Astrocyte (in vitro differentiated cells and primary cell): ENCODE measurements at places on chromosomes 7 and 10. TPM values are rescaled to one million over a fixed set of nuclear protein-coding genes. Genes with fewer than 3 reads are reported as not detected.
A peak's percentile ranks its signal among the peaks of the same experiment; 100 is the strongest.

DNA sequence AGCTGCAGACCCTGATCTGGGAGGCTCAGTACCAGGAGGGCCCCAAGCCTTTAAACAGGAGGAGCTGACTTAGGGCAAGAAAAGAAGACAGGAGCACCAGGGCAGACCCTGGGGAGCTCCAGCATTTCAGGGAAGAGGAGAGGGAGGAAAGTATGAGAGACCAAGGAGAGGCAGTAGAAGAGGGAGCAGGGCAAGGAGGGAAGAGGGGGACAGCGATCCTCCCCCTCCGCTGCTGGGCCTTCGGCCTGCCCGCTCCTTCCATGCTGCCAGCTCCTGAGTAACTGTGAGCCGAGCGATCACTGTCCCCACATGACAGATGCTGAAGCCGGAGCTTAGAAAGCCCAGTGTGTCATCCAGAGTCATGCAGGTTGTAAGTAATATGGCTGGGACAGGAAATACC is 65.9 kb downstream of the ALOX5 start:
- DNase-seq: no peak

GRCh38 chr7:37118004-37118403 is 330.7 kb downstream of the ELMO1 start:
- no peak for DNase-seq

- peak; percentile 87 for DNase-seq
Measured at GRCh38 chr10:89458291-89458690, 43.9 kb downstream of the IFIT5 start.

DNA sequence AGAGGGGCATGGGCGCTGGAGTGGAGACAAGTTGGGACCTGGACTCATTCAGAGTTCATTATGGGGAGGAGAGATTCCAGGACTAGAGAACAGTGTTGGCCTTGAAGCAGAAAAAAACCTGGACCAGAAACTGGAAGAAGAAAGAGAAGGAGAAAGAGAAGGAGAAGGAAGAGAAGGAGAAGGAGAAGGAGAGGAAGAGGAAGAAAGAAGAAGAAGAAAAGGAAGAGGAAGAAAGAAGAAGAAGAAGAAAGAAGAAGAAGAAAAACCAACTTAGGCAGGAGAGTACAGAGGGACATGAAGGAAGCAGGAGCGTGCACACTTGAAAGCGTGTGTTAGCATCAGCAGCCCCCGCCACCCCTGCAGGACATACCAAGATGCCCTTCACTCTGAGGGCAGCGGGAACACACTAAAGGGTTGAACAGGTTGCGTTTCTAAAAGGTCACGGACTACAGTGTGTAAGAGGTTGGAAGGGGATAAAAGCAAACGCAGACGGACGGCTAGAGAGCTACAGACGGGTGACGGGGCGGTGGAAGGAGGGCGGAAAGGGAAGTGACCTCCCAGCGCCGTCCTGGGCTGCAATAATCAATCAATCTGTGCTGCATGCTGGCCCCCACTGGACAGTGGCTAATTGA is 95.3 kb downstream of the SEC61G start:
- DNase-seq: no peak

DNA sequence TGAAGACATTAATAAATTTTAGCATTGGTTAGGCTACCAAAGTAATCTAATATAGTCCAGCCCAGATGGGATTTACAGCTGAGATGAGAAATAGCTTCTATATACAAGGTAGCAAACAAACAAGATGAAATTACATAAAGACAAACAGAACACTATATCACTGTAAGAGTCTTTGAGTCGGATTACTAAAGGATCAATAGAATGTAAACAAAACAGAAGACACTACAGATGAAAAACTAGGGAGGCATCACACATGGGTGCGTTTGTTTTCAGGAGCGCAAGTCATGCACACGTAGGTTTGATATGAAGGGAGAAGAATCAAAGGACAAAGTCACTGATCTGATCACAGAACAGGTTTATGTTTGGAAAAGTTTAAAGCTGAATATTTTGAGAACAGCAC is 26.5 kb downstream of the MPP7 start:
- no peak for DNase-seq

DNA sequence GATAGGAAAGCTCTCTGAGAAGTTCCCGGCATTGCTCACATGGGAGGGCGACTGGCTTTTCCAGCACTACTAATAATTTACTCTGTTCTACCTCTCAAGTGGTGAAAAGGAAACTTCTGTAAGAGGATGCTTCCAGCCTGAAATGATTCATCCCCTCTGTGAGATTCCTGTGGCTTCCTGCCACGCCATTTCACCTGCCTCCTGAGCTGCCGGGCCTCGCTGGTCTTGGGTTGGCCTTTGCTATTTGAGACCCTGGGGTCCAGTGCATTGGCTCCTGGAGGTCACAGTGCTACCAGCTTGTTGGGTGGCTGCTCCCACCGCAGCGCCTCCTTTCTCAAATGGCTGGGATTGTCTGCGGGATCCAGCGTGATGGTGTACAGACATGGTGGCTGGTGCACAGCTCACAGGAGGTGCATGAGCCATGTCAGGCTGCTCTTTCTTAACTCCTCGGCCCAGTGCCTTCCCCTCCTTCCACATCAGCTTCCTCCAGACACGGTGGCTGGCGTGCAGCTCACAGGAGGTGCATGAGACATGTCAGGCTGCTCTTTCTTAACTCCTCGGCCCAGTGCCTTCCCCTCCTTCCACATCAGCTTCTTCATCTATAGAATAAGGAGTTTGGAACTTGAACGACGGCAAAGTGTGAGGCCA is 42.9 kb upstream of the PCBD1 start:
- peak; percentile 71 for DNase-seq

- DNase-seq: no peak
Measured at GRCh38 chr7:25151773-25152172, 26.7 kb upstream of the CYCS start.

GRCh38 chr10:61836888-61837754 is 64.4 kb upstream of the ARID5B start:
- DNase-seq: peak; percentile 94

GRCh38 chr10:28926932-28927331 is 249.6 kb downstream of the BAMBI start:
- DNase-seq: no peak

DNA sequence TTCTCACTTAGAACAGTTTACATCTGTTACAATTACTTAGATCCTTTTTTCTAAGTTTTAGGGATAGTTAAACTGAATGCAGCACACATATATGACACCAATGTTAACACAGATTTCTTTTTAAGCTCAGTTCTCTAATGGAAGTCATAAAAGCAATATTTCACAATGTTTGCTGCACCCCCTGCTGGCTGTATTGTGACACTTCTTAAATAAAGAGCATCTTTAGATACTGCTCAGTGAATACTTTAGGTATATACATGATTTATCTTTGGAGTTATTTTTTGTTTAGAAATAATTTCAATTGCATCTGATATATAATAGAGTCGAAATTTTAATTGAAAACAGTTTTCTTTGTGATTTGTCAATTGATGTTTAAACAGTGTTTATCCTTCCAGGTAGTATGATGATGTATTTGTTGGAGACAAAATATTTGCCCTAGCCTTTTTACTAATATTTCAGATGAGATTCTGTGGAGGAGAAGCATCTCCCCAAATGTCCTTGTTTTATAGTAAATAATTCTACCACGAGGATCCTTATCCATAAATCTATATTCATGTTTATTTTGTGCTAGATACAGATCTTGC is 174.4 kb downstream of the ST7 start:
- peak; percentile 35 for DNase-seq

DNA sequence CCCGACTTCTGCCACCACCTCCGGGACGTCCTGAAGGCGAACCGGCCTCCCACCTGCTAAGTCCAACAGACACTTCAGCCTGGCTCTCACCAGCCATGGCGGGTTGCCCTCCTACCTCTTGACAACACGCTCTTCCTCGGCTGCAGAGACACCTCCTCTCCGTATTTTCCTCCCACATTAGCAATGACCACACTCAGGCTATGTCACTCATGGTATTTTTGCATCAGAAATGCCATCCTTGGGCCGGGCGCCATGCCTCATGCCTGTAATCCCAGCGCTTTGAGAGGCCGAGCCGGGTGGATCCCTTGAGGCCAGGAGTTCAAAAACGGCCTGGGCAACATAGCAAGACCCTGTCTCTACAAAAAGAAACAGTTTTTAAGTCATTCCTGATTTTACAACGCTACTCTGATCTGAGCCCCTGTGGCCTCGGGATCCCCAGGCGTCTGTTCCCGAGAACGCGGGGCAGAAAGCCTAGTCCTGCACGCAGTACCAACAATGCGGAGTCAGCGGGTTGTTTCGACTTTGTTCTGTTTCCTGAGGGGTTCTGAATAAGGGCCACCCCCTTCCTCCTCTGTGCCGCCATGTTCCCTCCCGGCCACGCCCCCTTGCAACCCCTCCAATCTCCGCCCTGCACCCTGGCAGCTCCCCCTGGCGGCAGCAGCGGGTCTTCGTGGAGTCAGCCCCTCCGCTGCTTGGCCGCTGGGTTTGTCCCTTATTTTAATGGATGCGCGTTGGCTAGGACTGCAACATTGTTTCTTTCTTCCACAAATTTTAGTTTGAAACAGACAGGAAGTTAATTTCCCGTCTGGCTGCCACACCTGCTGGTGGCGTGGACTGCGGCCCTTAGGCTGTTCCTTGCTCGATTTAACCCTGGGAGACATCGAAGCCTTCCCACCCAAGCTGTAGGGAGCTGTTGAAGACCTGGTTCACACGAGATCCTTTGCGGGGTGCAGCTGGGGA is 9.7 kb upstream of the ZFAND2A start:
- DNase-seq: peak; percentile 12

DNA sequence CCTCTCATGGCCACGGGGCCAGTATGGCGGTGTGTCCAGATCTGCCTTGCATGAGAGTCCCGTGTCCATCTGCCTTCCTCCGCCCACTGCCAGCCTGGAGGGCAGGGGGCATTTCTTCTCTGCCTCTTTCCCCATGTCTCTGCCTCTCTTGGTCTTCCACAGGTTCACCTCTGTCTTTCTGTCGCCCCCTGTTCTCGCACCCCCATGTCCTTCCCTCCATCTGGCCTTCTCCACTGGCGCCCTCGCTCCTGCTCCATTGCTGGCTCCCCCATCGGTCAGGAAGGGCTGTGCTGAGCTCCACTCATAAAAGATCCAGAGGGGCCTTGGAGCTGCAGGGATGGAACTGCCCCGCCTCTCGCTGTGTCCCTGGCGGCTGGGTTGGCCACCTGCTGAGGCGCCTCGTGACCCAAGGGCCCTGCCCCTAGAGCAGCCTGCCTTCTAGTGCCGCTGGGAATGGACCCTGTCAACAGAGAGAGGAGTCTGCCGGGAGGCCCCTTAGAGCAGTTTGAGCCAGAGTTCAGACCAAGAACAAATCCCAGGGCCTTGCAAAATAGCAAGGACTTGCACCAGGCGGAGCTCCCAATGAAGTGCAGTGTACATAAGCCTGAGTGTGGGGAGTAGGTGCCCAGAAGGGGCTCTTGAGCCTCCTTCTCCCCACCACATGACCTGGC is 42.0 kb downstream of the GOLGA7B start:
- no peak for DNase-seq

DNA sequence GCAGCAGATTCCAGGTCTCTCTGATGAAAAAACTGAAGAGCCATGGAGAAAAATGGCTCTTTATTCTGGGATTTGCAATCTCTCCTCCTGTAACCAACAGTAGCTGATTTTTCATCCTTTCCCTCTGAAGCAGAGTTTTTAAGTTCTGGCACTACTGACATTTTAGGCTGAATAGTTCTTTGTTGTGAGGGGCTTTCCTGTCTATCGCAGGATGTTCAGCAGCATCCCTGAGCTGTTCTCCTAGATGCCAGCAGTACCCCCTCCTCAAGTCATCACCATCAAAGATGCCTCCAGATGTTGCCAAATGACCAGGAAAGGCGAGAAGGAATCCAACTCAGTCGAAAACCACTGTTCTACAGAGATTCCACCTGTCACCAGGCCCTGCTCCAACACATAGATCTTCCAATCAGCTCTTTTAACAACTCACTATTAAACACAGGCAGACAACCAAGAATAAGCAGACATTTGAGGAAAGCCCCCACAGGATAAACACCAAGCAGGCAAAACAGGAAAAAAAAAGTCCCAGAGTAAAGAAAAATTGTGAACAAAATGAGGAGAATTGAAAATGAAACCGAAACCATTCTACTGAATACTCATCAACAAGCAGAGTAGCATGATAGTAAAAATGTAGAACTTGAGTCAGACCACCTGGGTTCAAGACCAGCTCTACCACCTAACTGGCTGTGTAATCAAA is 124.8 kb downstream of the MPP7 start:
- no peak for DNase-seq

GRCh38 chr10:26525586-26525985 is 87.4 kb downstream of the APBB1IP start:
- DNase-seq: no peak

- no peak for DNase-seq
Measured at GRCh38 chr10:15220445-15220844, 52.0 kb upstream of the NMT2 start.

PPP1R17 gene
- total RNA-seq: not detected in 2 replicates

FAM170B gene
- total RNA-seq: not detected in 2 replicates

RBM33 gene
- 50.5 and 53.3 TPM in 2 replicates for total RNA-seq

CALML3 gene
- total RNA-seq: not detected in 2 replicates

PSMG3 gene
- total RNA-seq: 30.3 and 33.6 TPM in 2 replicates

TECTB gene
- not detected in 2 replicates for total RNA-seq
